8988T (cell line): ENCODE measurements at places on chromosomes 3 and 15.

- no peak for DNase-seq
Measured at GRCh38 chr3:59854061-59854709, 804.4 kb upstream of the CFAP20DC start.

DNA sequence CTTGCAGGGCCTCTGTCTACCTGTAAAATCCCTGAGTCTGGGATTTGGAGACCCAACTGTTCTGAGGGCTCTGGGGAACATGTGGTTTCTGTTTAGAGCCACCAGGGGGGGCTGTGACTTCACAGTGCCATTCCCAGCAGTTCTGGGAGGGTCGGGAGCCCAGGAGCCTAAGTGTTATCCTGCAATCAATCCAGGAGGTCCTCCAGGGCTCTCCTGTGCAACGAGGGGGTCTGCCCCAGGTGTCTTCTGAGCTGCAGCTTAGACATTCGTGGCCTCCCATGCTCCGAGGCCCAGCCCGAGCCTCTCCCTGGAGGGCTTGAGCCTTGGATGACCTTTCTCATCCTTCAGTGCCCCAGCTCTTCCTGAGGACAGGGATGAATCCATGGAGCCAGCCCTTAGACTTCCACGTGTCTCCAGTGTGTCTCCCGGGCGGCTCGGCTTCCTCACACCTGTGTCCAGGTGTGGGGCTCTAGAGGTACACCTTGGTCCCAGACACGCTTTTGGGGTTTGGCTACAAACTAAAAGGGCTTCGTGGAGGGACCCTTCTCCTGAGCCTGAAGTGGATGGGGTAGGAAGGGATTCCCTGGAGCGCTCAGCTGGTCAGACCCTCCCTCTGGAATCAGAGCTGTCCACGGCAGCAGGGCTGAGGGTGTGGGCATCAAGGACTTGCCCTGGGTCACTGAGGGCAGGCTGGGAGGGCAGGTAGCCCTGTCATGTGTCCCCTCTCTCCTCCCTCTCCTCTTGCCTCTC is 20.3 kb upstream of the ABTB1 start:
- DNase-seq: no peak

- DNase-seq: no peak
Measured at GRCh38 chr3:170244576-170244975, 22.4 kb downstream of the PRKCI start.

- DNase-seq: no peak
Measured at GRCh38 chr3:39096775-39097174, 10.7 kb downstream of the GORASP1 start.

- no peak for DNase-seq
Measured at GRCh38 chr15:100571592-100572167, 30.3 kb downstream of the LINS1 start.

GRCh38 chr3:46012246-46012645 is 15.0 kb downstream of the XCR1 start:
- DNase-seq: no peak

DNA sequence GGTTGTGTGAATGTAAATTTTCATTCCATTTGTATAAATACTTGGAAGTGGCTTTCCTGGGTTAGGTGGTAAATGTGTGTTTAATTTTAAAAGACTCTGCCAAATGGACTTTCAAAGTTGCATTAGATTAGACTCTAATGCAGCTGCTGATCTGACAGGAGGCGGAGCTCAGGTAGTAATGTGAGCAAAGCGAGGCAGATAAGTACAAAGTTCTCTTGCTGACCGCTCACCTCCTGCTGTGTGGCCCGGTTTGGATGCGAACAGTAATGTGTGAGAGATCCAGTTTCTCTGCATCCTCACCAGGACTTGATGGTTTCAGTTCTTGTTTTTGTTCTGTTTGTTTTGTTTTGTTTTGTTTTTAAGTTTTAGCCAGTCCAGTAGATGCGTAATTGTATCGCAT is 34.9 kb upstream of the GABRA5 start:
- DNase-seq: no peak

DNA sequence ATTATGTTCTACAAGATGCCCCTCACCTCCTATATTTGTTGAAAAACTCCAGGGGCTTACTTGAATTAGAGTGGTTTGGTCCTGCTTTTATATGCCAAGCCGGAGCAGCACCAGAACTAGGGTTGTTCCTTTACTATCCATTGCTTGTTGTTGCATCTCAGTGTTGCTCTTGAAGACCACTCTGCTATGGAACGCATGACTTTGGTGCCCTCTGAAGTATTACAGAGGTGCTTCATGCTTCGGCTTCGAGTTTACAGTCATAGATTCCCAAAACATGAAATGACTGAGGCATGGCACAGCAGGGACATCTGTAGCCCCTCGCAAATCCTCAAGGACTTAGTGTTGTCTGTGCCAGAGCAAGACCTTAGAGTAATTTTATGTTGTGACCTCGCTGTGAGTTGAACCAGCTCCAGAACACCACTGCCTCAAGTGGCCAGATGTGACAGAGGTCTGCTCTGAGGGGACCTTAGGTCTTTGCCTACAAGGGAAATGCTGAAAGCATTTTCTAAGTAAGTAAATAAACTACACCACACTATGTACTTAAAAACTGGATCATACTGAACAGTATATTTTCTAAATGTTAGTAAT is 67.2 kb upstream of the SIAH2 start:
- DNase-seq: no peak

DNA sequence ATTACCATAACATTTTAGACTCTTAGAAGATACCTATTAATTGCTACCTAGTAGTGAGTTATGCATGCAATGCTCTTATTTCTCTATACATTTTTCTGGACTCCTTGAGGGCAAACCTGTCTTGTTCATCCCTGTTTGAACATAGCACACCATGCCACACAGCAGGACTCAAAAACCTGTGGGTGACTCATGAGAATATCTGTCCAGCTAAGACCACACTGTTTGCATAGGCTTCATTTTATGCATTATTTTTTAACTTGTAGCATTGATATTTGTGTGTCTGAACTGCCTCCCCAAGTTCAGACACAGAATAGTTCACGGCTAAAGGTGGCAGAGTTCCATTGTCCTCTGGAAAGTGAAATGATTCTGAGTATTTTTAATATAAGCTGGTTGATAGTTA is 1.8 kb downstream of the LMCD1 start:
- DNase-seq: no peak

GRCh38 chr15:92306663-92307062 is 87.0 kb upstream of the ST8SIA2 start:
- no peak for DNase-seq

- DNase-seq: no peak
Measured at GRCh38 chr3:173958805-173959204, 561.3 kb downstream of the NLGN1 start.

DNA sequence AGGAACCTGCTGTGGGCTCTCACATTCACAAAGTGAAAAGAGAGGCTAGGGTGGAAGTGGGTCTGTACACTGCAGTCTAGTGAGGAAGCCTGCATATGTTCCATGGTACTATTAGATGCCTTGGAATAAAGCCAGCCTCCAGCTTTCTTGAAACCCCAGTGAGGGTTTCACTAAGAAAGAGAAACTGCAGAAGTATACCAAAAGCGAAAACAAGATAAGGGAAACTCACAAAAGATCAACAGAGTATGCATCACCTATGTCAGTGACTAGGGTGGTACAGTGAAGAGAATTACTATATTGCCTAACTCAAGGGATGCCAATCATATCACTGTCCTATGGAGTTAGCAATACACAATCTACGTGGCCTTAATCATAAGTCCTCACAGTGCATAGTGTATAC is 212.5 kb upstream of the GADL1 start:
- DNase-seq: no peak

- DNase-seq: no peak
Measured at GRCh38 chr3:172096881-172097420, 57.6 kb downstream of the FNDC3B start.

DNA sequence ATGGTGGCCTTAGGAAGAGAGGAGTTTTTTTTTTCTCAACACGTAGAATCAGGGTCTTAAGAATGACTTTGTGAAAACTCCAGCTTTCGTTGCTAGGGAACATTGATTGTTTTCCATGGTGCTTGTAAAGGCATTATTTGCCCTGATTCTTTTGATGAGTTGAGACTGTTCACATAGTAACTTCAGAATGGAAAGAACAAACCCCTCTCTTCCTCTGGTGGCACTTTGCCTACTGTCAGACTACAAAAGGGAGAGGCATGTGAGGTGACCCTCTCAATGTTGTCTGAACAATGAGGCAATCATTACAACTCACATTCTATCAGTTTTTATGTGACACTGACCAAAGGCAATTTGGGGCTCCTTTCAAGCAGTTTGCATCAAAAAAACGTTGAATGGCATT is 477.8 kb downstream of the FGF12 start:
- no peak for DNase-seq

- DNase-seq: peak; percentile 40
Measured at GRCh38 chr3:124351430-124352148, 359.7 kb upstream of the ROPN1 start.

DNA sequence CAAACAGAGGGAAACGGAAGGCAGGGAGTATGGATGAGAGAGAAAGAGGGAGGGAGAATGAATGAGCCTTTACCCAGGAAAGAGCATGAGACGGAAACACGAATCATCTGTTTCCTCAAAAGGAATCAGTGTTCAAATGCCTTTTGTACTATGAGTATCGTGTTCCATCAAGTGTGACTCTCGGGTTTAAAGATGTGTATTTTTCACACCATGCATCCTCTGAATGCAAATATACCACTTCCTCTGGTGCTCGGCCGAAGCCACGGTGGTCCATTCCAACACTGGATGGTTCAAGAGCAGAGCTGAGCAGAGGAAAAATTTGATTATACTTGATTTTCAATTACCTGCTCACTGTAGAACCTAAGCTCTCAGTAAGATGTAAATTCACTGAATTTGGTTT is 505.1 kb downstream of the MECOM start:
- no peak for DNase-seq

- DNase-seq: no peak
Measured at GRCh38 chr3:195388380-195388779, 54.4 kb downstream of the ACAP2 start.

DNA sequence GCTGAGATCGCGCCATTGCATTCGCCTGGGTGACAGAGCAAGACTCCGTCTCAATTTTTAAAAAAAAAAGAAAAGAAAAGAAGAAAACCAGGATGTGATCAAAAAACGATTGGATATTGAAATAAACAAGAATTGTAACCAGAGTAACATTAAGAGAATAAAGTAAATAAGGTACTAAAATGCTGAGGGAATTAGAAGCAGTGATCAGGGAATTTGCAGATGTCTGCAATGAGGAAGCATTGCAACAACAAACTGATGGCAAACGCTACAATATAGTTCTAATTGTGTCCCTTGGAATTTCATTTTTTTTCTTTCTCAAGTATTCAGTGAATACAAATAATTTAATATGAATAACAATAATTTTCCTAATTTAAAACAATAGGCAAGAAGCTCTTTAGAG is 1077.5 kb downstream of the TBL1XR1 start:
- no peak for DNase-seq

DNA sequence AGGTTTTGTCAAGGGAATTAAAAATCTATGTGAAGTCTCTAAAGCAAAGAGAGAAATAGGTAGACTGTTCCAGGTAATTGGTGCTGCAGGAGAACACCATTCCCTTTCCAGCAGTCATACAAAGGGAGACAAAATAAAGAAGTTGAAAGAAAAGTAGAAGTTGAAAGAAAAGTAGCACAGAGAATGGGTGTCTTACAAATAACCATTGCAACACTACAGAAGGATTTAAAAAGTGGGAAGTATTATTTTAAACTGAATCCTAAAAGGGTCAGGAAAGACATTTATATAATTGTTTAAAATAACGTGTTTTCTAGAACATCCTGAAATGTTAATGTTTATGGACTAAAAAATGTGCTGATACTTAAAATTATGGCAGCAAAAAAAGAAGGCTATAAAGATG is 223.8 kb downstream of the RSRC1 start:
- DNase-seq: no peak

GRCh38 chr3:128875556-128876120 is 3.8 kb upstream of the ACAD9 start:
- DNase-seq: peak; percentile 62
